ENCODE measurements at places on chromosomes 12 and 14. TPM values are rescaled to one million over a fixed set of nuclear protein-coding genes. Genes with fewer than 3 reads are reported as not detected.

The RIC8B gene
- total RNA-seq = 10.4 TPM

The CCDC38 gene
- not detected for total RNA-seq

The COL2A1 gene
- total RNA-seq = not detected

The CMTM5 gene
- not detected for total RNA-seq

The GSG1 gene
- total RNA-seq = 0.79 TPM

The TRPV4 gene
- total RNA-seq = 1.8 TPM

The PHLDA1 gene
- total RNA-seq = 52.3 TPM

The AICDA gene
- total RNA-seq = not detected

The SLC6A15 gene
- not detected for total RNA-seq

The CACNA2D4 gene
- total RNA-seq = 0.21 TPM

The GPR135 gene
- total RNA-seq = 2.4 TPM

The VRTN gene
- not detected for total RNA-seq

The LTB4R2 gene
- total RNA-seq = 2.2 TPM

The CCND2 gene
- 23.8 TPM for total RNA-seq

The CLMN gene
- not detected for total RNA-seq

The SIX1 gene
- total RNA-seq = 5.4 TPM

The PMEL gene
- total RNA-seq = not detected

The PPM1H gene
- 20.4 TPM for total RNA-seq

The KCNK10 gene
- not detected for total RNA-seq

The OVCH1 gene
- total RNA-seq = not detected

The PTHLH gene
- 1.0 TPM for total RNA-seq

The STK38L gene
- 15.2 TPM for total RNA-seq

The TMEM30B gene
- not detected for total RNA-seq

The EML5 gene
- 15.3 TPM for total RNA-seq

The CCDC177 gene
- total RNA-seq = not detected

The KRT72 gene
- total RNA-seq = not detected

The GALNT16 gene
- total RNA-seq = 0.32 TPM

The SDSL gene
- total RNA-seq = 9.7 TPM

The FBXO33 gene
- total RNA-seq = 15.3 TPM

The CYP46A1 gene
- total RNA-seq = 0.39 TPM

The CCDC197 gene
- total RNA-seq = not detected

The RNF212B gene
- not detected for total RNA-seq

The ANO4 gene
- not detected for total RNA-seq

The RD3L gene
- not detected for total RNA-seq

The CBLN3 gene
- 4.7 TPM for total RNA-seq

The GZMB gene
- total RNA-seq = not detected

The RHOJ gene
- 8.3 TPM for total RNA-seq

The TEX52 gene
- total RNA-seq = not detected

The RPGRIP1 gene
- not detected for total RNA-seq
